ENCODE measurements at places on chromosomes 5 and 9. TPM values are rescaled to one million over a fixed set of nuclear protein-coding genes. Genes with fewer than 3 reads are reported as not detected.

GRCh38 chr9:135523521-135524129 lies 2.4 kb downstream of the LCN1 start:
- no peak for ATAC-seq

- no peak for ATAC-seq
These were observed 62.7 kb downstream of the ABLIM3 start for GRCh38 chr5:149203921-149204441.

GRCh38 chr5:135379046-135379654 lies 19.9 kb downstream of the MACROH2A1 start:
- ATAC-seq: no peak

The FRMD3 gene
- total RNA-seq: 4.9 TPM

- ATAC-seq: no peak
These were observed 69.7 kb downstream of the MEF2C start for GRCh38 chr5:88813244-88813643.

GRCh38 chr5:167814828-167815227 lies 476.6 kb upstream of the WWC1 start:
- peak; percentile 32 for ATAC-seq

The FOXD4L6 gene
- total RNA-seq: 0.16 TPM

DNA sequence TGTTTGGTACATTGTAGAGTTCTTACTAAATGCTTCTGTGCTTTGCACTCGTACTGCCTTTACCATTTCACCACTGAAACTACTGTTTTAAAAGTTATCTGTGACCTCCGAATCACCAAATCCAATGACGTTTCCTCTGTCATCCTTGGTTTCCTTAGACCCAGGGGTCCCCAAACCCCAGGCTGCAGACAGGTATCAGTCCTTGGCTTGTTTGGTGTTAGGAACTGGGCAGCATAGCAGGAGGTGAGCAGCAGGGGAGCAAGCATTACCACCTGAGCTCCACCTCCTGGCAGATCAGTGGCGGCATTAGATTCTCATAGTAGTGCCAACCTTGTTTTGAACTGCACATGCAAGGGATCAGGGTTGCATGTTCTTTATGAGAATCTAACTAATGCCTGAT lies 26.8 kb upstream of the APC start:
- ATAC-seq: no peak

- no peak for ATAC-seq
These were observed 153.3 kb downstream of the YIPF5 start for GRCh38 chr5:144017119-144017518.

- no peak for ATAC-seq
These were observed 279.9 kb downstream of the ENC1 start for GRCh38 chr5:74360535-74361210.

GRCh38 chr5:169874621-169875020 lies 105.7 kb downstream of the INSYN2B start:
- ATAC-seq: no peak

DNA sequence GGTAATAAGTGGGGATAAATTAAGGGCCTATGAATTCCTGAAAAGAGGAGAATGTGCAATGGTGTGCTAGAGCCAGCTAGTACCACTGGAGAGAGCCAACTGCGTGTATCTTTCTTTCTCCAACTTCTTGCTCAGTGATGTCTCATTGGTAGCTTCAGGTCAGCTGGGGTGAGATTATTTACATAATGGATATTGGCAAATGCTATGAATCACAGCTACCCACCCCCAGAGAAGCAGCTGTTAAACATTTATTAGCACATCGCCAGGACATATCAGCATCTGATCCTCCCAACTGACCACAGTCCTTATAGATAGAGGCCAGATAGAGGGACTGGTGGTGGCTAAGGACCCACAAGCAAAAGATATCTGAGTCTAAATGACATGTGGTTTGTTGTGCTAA lies 421.3 kb downstream of the ACTL7B start:
- peak; percentile 82 for ATAC-seq

GRCh38 chr9:135536216-135536615 lies 9.7 kb upstream of the OBP2A start:
- ATAC-seq: no peak

- ATAC-seq: no peak
These were observed 6.8 kb downstream of the MRPL36 start for GRCh38 chr5:1792842-1793266.

The RPS14 gene
- 6,053 TPM for total RNA-seq

- ATAC-seq: no peak
These were observed 16.1 kb downstream of the CSNK1G3 start for GRCh38 chr5:123528065-123528464.

The ZNF354C gene
- total RNA-seq: 11.4 TPM

DNA sequence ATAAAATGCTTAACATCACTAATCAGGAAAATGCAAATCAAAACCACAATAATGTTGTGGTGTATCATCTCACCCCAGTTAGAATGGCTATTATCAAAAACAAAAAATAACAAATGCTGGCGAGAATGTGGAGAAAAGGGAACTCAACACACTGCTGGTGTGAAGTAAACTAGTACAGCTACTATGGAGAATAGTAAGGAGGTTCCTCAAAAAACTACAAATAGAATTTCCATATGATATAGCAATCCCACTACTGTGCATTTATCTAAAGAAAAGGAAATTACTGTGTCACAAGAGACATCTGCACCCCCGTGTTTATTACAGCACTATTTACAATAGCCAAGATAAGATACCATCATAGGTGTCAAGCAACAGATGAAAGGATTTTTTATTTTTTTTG lies 214.5 kb upstream of the RASA1 start:
- ATAC-seq: no peak

The VLDLR gene
- 19.4 TPM for total RNA-seq

GRCh38 chr5:57745029-57745428 lies 262.4 kb upstream of the ACTBL2 start:
- no peak for ATAC-seq

DNA sequence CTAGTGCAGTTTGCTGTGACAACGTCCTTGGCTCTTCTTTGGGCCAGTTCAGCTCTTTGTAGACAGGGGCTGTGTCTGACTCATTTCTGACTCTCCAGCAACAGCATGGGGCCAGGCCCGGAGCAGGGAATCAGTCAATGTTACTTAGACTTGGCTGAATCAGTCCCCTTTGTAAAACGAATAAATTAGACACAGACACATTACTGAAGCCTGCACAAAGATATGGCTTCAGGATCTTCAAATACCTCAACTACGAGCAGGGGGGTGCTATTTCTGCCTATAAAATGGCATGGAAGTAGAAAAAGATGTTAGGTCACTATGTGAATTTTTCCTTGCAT lies 204.7 kb downstream of the TTLL11 start:
- peak; percentile 84 for ATAC-seq

DNA sequence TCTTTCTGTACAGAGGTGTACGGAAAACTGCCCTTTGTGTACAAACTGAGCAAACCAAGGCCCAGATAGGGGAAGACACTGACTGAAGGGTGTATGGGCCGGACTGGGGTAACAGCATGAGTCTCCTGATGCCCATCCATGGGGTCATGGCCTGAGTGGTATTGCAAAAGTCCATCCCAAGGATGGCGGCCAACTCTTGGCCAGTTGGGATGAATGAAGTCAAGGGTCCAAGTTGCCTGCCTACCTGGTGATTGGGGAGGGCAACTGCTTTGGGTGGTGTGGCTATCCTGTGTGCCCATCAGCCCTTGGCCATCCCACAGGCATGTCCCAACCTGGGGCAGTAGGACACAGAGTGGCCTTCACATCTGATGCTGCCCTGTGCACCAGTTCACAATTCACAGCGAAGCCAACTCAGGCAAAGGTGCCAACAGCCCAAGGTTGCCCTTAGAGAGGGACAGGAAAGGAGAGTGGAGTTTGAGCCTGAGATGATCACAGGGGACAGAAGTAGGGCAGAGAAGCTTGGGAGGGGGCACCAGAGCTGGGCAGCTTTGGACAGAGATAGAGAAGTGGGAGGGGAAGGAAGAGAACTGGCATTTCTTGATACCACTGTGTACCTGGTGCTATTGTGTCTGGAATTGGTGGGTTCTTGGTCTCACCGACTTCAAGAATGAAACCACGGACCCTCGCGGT lies 46.6 kb downstream of the COL15A1 start:
- no peak for ATAC-seq

- no peak for ATAC-seq
These were observed 181.7 kb upstream of the TLX3 start for GRCh38 chr5:171127314-171127713.

GRCh38 chr5:126806-127205 lies 34.8 kb downstream of the PLEKHG4B start:
- no peak for ATAC-seq

DNA sequence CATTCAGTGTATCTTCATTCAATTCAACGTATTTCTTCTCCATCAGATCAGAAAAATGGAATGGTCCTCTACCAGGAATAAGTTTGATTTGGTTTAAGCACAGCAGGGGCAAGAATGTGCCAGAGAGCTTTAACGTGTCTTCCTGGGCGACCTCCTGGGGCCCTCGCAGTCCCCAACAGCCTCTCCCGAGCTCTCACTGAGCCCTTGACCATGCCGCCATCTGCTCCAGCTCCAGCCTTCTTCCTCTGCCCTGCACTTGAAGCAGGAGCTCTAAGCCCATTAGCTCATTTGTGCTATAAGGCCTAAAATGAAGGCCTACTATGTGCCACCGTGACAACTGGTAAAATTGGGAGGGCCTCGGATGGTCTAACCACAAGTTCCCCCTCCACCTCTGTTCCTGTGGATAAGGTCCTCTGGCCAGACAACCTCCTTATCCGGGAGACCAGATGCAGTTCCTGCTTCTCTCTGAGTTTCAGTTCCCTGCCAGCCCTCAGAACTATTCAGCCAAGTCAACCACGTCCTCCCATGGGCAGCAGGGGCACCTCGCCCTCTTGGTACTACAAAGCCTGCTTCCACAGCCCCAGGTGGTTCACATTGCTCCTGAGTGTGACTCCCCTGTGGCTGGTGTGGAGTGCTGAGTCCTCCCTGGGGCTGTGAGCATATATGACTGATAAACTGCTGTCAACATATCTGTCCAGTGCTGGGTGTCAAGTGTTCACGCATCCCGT lies 35.8 kb downstream of the C5orf15 start:
- ATAC-seq: no peak

The TMEM174 gene
- total RNA-seq: 0.33 TPM
